Thoracic aorta (tissue), 2 donors: ENCODE measurements at places on chromosomes 12 and 14. TPM values are rescaled to one million over a fixed set of nuclear protein-coding genes. Genes with fewer than 3 reads are reported as not detected.

DNA sequence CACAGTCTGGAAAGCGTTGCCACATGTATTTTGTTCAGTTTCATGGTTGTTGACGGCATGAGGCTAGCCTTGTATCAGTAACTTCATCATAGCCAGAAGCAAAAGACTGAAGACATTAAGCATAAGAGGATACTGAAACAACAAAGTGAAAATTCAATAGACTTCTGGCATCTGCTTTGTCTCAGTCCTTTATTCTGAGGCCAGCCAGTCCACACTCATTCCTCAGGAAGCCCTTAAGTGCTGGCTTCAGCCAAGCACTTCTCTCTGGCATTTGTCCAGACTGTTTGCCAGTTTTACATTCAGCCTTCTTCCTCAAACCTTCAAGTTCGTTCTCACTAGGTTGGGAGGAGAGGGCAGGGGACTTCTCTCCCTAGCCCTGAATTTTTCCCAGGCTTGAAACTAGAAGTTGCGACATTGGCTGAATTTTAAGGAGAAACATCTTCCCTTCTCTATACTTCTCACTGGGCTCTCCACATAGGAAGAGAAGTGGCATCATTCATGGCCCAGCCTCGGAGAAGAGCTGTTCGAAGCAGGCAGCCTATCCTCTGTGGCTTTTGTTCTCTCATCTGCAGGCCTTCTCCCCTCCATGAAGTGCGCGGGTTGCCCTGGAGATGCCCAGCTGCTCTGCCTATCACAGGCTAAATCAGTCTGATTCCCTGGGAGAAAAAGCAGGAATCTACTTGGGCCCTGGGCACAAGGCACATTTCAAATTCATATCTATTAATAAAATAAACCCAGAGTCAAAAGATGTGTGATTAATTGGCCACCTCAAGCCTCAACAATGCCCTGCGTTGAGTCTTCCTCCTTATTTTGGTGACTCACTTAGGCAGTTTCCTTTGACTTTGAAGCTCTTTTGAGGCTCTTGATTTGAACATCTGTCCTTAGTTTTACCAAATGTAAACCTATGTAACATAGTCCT is 130.9 kb upstream of the PLEKHA5 start:
- DNase-seq = no peak
- no peaks in the 10 kb centered on the region for H3K36me3 ChIP-seq
- no peak overlapping the region for H3K4me3 ChIP-seq
- no peaks in the 10 kb centered on the region for H3K4me1 ChIP-seq
- no peak overlapping the region for H3K27ac ChIP-seq

- no peak overlapping the region for H3K4me3 ChIP-seq
- H3K36me3 ChIP-seq = no peaks in the 10 kb centered on the region
- peaks cover 48% of the 10 kb centered on the region for H3K4me1 ChIP-seq
- H3K27me3 ChIP-seq = no peaks in the 10 kb centered on the region
- H3K27ac ChIP-seq = peak overlapping the region; percentile 54
These were observed 78.0 kb downstream of the LRRC74A start for GRCh38 chr14:76904100-76904739.

The P2RX7 gene
- 3.2 TPM for total RNA-seq

The SIX6 gene
- total RNA-seq = not detected

GRCh38 chr12:104163631-104164030 is 25.6 kb upstream of the NFYB start:
- H3K36me3 ChIP-seq = no peaks in the 10 kb centered on the region
- H3K27ac ChIP-seq = no peak overlapping the region
- H3K27me3 ChIP-seq = no peaks in the 10 kb centered on the region
- H3K4me3 ChIP-seq = no peak overlapping the region
- H3K4me1 ChIP-seq = no peaks in the 10 kb centered on the region

DNA sequence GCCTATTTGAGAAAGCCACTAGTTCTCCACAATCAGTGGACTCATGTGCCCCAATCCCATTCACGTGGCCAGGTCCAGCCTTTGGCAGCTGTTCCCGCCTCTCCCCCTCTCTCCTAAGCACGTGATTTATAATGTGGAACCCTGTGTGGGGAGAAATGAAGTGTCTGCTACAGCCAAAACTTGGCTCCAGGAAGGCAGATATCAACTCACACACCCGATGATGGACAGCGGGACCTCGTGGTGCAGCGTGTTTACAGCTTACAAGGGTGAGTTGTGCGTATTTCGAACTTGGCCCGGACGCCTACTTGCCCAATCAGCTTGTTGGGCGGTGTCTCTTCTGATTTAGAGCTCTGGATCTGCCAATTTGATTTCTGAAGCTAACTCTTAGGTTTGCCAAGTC is 38.1 kb upstream of the FAM181A start:
- no peak for DNase-seq
- peaks cover 14% of the 10 kb centered on the region for H3K4me1 ChIP-seq
- H3K36me3 ChIP-seq = no peaks in the 10 kb centered on the region
- H3K27me3 ChIP-seq = no peaks in the 10 kb centered on the region
- H3K4me3 ChIP-seq = no peak overlapping the region
- H3K27ac ChIP-seq = no peak overlapping the region

DNA sequence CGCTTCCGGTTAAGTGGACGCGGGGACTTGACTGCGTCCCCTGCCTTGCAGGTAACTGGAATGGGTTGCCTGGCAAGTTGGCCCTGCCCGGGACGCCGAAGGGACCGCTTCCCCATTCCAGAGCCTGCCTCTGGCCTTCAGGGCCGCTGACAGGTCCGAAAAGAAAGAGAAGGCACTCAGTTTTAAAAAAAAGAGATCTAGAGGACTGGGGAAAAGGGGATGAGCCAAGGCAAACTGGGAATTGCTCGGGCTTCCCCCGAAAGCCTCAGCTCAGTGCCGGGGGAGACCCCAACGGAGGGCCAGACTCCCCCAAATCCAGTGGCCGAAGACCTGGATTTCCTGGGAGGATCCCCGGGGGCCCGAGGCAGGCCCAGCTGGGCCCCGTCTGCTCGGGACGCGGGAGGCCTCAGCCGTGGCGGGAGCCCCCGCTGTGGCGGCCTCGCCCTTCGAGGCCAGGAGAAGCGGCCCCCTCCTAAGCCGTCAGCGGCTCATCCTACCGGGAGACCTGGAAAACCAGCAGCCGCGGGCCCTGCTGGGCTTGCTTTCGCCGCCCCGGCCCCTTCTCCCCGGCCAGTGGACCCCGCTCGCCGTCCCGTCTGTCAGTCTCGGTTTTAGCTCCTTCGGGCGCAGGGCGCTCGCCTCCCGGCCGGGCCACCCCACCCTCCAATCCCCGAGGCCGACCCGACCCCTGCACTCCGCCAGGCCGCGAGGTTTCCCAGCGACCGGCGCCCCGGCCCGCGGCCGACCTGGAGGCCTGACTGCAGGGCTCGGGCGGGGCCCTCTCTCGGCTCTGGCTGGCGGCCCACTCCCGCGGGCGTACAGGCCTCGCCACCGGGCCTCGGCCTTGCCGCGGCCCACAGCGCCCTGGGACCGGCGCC is 12.5 kb downstream of the OTX2 start:
- peaks cover 27% of the 10 kb centered on the region for H3K4me1 ChIP-seq
- no peaks in the 10 kb centered on the region for H3K36me3 ChIP-seq
- peaks cover 29% of the 10 kb centered on the region for H3K27me3 ChIP-seq
- H3K4me3 ChIP-seq = peak overlapping the region; percentile 59
- no peak for DNase-seq

The RERGL gene
- total RNA-seq = 9.0 TPM

GRCh38 chr12:98572010-98572409 is 21.5 kb upstream of the SLC25A3 start:
- DNase-seq = no peak
- no peak overlapping the region for H3K4me3 ChIP-seq
- no peaks in the 10 kb centered on the region for H3K4me1 ChIP-seq
- H3K27ac ChIP-seq = no peak overlapping the region
- no peaks in the 10 kb centered on the region for H3K27me3 ChIP-seq

The SERPINA5 gene
- 4.4 TPM for total RNA-seq

DNA sequence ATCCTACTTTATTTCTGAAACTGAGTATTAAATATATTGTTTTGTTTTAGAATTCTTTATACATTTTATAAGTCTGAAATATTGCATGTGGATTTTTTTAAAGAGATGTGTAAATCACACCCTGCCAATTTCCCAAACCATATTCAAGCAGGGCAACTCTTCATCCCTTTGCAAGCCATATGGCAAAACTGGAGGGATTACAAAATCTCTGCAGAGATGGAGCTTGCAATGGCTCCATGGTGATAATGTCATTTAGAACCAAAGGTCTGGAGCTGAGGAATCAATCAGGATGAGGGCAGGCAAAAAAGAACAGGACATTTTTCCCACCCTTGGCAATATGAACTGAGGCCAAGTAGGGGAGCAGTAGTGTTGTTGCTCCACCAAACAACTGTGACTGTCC is 173.4 kb downstream of the BMP4 start:
- H3K4me3 ChIP-seq = no peak overlapping the region
- DNase-seq = no peak
- no peaks in the 10 kb centered on the region for H3K4me1 ChIP-seq
- H3K27me3 ChIP-seq = no peaks in the 10 kb centered on the region
- H3K36me3 ChIP-seq = no peaks in the 10 kb centered on the region
- no peak overlapping the region for H3K27ac ChIP-seq

The OTOGL gene
- total RNA-seq = 0.14 TPM

The LMBR1L gene
- total RNA-seq = 77.7 TPM

GRCh38 chr14:99043756-99044155 is 228.2 kb downstream of the BCL11B start:
- DNase-seq = no peak
- no peak overlapping the region for H3K4me3 ChIP-seq
- no peaks in the 10 kb centered on the region for H3K36me3 ChIP-seq
- H3K4me1 ChIP-seq = peaks cover 14% of the 10 kb centered on the region
